Germinal center (tissue), 1 donor: ENCODE measurements at places on chromosomes 6 and 20.

DNA sequence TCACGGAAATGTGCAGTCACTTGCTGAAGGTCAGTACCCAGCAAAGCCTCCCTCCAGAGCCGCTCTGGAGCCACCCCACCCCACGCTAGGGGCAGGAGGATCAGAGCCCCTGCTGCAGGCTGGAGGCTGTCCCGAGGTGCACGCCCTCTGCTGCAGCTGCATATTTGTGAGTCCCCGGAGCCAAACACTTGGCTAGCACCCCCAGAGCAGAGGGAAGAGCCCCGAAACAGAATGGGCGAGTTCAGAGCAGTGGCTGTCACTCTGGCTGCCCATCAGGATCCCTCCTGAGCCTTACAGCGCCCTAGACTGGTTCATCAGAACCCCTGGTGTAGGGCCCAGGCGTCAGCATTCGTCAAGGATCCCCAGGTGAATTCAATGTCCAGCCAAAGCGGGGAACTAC is 9.5 kb upstream of the TULP1 start:
- no peak for DNase-seq

- no peak for DNase-seq
Observed at GRCh38 chr6:136499370-136499769, 50.9 kb downstream of the MAP7 start.

- no peak for DNase-seq
Observed at GRCh38 chr6:51514748-51515402, 572.5 kb downstream of the PKHD1 start.

GRCh38 chr20:13915284-13915683 is 75.1 kb downstream of the SEL1L2 start:
- DNase-seq = no peak

GRCh38 chr6:105359419-105360370 is 43.2 kb downstream of the PREP start:
- DNase-seq = no peak

- no peak for DNase-seq
Observed at GRCh38 chr6:65558071-65558470, 149.0 kb downstream of the EYS start.

DNA sequence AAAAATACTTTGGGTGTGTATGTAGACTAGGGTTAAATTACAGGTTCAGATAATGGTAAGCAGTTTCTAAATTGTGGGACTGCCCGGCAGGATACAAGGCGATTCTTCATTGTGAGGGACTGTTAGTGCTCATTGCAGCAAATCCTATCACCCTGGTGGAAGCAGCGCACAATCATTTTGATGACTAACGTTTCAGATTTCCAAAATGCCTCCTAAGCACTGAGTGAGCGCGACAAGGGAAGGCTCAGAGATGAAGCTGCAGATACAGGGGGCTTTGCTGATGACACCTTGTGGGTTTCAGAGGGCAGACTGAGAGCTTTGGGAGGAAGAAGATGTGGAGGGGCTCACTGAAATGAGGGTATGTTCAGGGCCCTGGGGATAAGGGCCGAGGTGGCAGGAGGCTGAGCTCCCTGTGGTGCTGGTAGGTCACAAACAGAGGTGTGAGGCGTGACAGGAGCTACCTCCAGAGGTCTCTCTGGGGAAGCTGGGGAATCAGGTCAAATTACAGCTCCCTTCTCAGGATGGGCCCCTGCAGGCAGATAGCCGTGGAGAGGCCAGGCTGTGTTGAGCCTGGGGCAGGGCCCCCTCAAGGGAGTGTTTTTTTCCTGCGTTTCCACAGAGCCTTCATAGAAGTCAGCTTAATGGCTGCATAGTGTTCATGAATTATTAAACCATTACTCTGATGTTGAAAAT is 84.5 kb upstream of the FYN start:
- DNase-seq = no peak

GRCh38 chr6:14380086-14380820 is 262.7 kb downstream of the CD83 start:
- DNase-seq = no peak

- peak; percentile 42 for DNase-seq
Observed at GRCh38 chr6:7050872-7051779, 56.6 kb upstream of the RREB1 start.

- DNase-seq = no peak
Observed at GRCh38 chr6:42220807-42221206, 3.1 kb upstream of the MRPS10 start.
